NCI-H2081 treated with DMSO at 0.1 percent for 48 hours (cell line): ENCODE measurements at places on chromosomes 6 and 20.

GRCh38 chr6:14713008-14713960, 532.6 kb upstream of the JARID2 start:
- no peak for DNase-seq

DNA sequence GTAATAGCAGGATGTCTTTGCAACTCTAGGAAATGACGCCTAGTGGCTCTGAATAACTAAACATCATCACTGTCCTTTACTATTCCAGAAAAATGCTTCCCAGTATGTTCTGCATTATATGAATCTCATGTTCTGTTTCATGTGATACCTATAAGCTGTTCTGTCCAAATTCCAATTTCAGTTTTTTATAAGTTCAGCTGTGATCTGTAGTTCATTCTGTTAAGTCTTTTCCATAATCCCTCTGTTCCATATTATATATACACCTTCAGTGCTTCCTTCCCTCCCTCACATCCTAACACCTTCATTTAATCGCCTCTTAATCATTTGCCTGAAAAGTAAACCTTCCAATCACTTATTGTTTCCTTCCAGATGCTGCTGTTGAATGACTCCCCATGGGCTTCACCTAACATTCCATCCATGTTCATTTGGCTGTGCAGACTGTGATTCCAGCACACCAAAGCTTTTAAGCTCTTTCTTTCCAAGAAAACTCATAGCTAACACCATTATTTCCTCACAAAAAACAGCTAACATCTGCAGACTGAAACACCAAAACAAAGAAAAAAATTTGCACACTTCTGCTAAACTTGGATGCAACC, 18.6 kb downstream of the HMGCLL1 start:
- no peak for DNase-seq

- peak; percentile 36 for DNase-seq
These were observed 34.4 kb downstream of the TGM3 start for GRCh38 chr20:2330090-2330695.

- DNase-seq = no peak
These were observed 71.8 kb upstream of the HINT3 start for GRCh38 chr6:125884634-125885371.

GRCh38 chr6:11608600-11609323, 71.2 kb downstream of the TMEM170B start:
- DNase-seq = no peak

- DNase-seq = no peak
These were observed 2.2 kb upstream of the FAM162B start for GRCh38 chr6:116767715-116768114.

- DNase-seq = no peak
These were observed 13.2 kb downstream of the MMP24OS start for GRCh38 chr20:35264755-35265154.
